Right lobe of liver (tissue), 6 donors: ENCODE measurements at places on chromosomes 1 and 21. TPM values are rescaled to one million over a fixed set of nuclear protein-coding genes. Genes with fewer than 3 reads are reported as not detected.

GRCh38 chr1:44270686-44271628 lies 57.7 kb downstream of the DMAP1 start:
- DNase-seq: no peak

DNA sequence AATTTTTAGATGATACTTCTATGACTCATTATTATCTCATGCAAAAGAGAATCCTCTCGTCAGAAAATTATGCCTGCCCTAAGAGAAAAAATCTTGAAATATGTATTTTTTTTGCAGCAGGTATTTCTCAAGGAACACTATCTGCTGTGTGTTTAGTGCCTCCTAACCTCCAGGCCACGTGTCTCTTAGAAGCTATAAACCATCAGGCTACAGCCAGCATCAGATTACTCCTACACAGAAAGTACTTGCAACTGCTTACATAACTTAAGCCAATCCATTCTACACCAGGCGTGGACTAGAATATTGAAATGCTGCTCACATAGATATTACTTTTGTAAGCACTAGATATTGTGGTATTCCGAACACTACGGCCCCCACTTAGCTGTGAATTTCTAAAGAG lies 933.4 kb downstream of the PLA2G4A start:
- DNase-seq: no peak

Gene CCDC185
- not detected for total RNA-seq

Gene ACP6
- 6.8 TPM for total RNA-seq

Gene LCE1B
- total RNA-seq: not detected

Gene MYOM3
- 0.12 TPM for total RNA-seq

Gene DMBX1
- not detected for total RNA-seq
